ENCODE measurements at places on chromosomes 12 and 14.

- H3K27ac ChIP-seq, result no peak overlapping the region
- no peak overlapping the region for H3K4me3 ChIP-seq
- no peak for DNase-seq
- no peaks in the 10 kb centered on the region for H3K27me3 ChIP-seq
Measured at GRCh38 chr12:56713345-56713744, 11.8 kb downstream of the NACA start.

GRCh38 chr14:69535230-69535848, 39.3 kb downstream of the CCDC177 start:
- peaks cover 3% of the 10 kb centered on the region for H3K4me1 ChIP-seq
- no peaks in the 10 kb centered on the region for H3K36me3 ChIP-seq
- no peak overlapping the region for H3K4me3 ChIP-seq

- peak overlapping the region; percentile 92 for H3K27ac ChIP-seq
- H3K36me3 ChIP-seq, result no peaks in the 10 kb centered on the region
- no peak for DNase-seq
- H3K4me3 ChIP-seq, result no peak overlapping the region
- H3K4me1 ChIP-seq, result peaks cover 65% of the 10 kb centered on the region
Measured at GRCh38 chr14:89304972-89305703, 111.9 kb downstream of the FOXN3 start.

DNA sequence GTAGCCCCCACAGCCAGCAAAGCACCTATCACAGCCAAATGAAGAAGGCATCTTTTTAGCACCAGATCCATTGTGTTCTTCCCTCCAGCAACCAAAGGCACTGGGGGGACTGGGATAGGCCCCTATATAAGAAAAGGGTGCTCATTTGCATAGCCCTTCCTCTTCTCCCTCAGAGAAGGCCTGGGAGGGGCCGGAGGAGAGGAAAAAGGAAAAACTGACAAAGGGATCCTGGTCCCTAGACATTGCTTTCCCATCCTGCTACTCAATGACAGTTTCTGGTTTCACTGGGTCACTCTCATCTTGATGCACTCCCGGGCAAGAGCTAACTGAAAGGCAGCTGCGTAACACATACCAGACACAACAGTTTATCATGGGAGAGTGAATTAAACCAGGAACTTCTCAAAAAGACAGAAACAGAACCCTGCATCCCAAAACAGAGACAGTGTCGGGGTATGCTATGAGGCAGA, at the start of gene PMEL:
TSS of gene PMEL (minus strand) at position 102 of the 467 bp plus-strand sequence. CDS start at position 71, 31 bp downstream.
- no peaks in the 10 kb centered on the region for H3K36me3 ChIP-seq
- DNase-seq, result no peak
- no peaks in the 10 kb centered on the region for H3K27me3 ChIP-seq
- H3K27ac ChIP-seq, result peak within 1 kb of the TSS; percentile 87

- H3K4me3 ChIP-seq, result no peak overlapping the region
- no peaks in the 10 kb centered on the region for H3K27me3 ChIP-seq
- H3K27ac ChIP-seq, result no peak overlapping the region
- H3K36me3 ChIP-seq, result no peaks in the 10 kb centered on the region
- no peak for DNase-seq
Measured at GRCh38 chr12:71641390-71641789, 22.3 kb downstream of the ZFC3H1 start.

DNA sequence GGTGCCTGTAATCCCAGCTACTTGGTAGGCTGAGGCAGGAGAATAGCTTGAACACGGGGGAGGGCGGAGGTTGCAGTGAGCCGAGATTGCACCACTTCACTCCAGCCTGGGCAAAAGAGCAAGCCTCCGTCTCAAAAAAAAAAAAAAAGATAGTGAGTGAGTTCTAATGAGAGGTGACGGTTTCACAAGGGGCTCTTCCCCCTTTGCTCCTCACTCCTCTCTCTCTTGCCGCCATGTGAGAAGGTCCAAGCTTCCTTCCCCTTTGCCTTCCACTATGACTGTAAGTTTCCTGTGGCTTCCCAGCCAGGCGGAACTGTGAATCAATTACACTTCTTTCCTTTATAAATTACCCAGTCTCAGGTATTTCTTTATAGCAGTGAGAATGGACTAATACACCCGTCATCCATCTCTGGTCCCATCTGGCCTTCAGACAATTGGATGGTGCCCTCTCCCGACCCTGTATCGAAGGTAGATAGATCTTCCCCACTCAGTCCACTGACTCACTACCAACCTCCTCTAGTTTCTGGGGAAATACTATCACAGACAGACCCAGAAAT, 27.0 kb upstream of the RCOR1 start:
- no peak for DNase-seq
- H3K4me3 ChIP-seq, result no peak overlapping the region
- no peaks in the 10 kb centered on the region for H3K27me3 ChIP-seq
- H3K4me1 ChIP-seq, result no peaks in the 10 kb centered on the region

GRCh38 chr14:87935886-87936285, 57.1 kb downstream of the GALC start:
- H3K4me1 ChIP-seq, result no peaks in the 10 kb centered on the region
- H3K36me3 ChIP-seq, result no peaks in the 10 kb centered on the region
- no peak for DNase-seq

DNA sequence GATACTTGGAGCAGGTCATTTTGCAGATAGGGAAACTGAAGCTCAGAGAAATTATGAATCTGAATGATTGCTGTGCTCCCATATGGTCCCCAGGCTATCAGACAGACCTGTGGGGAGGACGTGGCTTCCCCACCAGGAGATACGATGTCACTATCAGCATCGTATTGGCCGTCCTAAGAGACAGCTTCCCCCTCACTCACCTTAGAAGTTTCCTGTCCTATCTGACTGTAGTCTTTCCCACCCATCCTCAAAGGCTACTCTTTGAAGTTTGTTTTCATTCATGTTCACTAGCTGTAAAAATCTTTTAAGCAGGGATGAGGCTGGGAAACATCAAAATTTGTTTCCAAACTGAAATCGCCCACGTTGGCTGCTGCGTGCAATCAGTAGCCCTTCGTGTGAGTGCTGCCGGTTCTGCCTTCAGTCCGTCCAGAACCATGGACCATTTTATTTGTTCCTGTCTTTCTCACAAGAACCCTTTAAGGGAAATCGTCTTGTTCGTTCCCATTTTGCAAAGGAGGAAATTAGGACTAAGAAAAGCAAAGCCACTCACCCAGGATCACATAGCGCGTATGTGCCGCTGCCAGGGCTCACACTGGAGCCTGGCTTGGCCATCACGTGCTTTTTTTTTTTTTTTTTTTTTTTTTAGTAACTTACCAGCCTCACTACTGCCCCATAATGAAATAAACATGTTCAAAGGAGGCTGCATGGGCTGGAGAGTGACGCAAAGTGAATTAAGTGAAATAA, 1.0 kb upstream of the KDM2B start:
- peak overlapping the region; percentile 74 for H3K4me3 ChIP-seq
- H3K27me3 ChIP-seq, result no peaks in the 10 kb centered on the region
- peak overlapping the region; percentile 86 for H3K27ac ChIP-seq
- no peaks in the 10 kb centered on the region for H3K36me3 ChIP-seq

DNA sequence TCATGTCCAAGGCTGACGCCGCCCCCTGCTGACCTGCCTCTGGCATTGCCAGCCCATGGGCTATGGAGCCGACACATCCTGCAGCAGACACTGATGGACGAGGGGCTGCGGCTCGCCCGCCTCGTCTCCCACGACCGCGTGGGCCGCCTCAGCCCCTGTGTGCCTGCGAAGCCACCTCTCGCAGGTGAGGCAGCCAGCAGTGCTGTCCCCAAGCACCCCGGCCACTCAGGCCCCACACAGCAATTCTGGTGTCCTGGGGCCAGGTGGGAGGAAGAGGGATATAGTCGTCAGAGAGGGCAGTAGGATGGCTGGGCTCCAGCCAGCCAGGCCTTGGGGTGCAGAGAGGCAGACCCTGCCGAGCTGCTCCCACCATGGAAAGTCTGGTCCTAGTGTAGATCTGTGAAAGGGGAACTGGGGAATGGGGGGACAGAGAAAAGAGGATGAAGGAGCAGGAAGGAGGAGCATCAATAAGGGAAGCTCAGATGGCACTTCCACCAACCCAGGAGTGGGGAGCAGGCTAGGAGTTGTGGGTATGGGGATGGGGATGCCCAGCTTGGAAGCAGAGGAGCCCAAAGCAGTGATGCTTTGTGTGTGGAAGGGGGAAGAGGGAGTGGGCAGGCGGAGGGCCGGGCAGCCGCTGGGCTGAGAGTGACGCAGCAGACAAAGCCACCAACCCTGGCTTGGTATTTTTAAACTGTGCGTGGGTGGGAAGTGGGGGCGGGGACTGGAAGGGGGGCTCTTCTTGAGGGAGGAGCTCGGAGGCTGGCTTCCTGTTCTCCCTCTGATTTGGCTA, 4.7 kb downstream of the NAB2 start:
- H3K27ac ChIP-seq, result peak overlapping the region; percentile 100
- peak; percentile 95 for DNase-seq
- no peaks in the 10 kb centered on the region for H3K27me3 ChIP-seq
- H3K4me3 ChIP-seq, result no peak overlapping the region
- peaks cover 74% of the 10 kb centered on the region for H3K4me1 ChIP-seq

- no peaks in the 10 kb centered on the region for H3K36me3 ChIP-seq
- H3K4me1 ChIP-seq, result no peaks in the 10 kb centered on the region
- no peak for DNase-seq
- H3K27ac ChIP-seq, result no peak overlapping the region
Measured at GRCh38 chr12:65756956-65757511, 67.2 kb upstream of the HMGA2 start.

DNA sequence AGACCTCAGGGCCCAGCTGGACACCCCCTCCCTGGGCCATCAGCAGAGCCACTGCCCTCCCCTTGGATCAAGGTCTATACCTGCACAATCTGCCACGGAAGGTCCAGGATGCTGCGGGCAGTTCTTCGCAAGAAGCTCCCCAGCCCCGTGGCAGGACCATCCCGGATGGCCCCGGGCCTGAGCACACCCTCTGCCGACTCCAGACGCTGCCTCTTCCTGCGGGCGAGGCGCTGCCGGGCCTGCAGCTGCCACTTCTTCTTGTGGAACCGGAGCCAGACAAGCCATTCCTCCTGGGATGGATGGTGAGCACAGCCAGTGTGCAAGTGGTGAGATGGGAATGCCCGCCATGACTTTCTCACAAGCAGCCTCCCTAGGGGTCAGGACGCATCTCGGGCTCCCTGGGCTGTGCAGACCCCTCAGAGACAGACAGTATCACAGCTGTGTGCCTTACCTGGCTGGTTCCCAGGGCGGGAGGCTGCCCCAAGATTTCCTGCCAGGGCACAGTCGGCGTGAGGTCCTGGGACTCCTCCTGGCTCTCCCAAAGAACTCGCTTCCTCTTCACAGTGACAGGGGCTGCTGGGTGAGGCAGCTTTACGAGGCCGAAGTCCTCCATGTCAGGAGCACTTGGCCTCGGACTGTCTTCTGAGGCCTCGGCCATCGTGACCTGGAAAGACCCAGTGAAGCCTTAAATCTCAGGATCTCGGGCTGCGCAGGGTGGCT, 30.8 kb downstream of the P2RX2 start:
- no peaks in the 10 kb centered on the region for H3K27me3 ChIP-seq
- no peaks in the 10 kb centered on the region for H3K36me3 ChIP-seq
- H3K4me3 ChIP-seq, result no peak overlapping the region
- no peak overlapping the region for H3K27ac ChIP-seq
- H3K4me1 ChIP-seq, result no peaks in the 10 kb centered on the region

DNA sequence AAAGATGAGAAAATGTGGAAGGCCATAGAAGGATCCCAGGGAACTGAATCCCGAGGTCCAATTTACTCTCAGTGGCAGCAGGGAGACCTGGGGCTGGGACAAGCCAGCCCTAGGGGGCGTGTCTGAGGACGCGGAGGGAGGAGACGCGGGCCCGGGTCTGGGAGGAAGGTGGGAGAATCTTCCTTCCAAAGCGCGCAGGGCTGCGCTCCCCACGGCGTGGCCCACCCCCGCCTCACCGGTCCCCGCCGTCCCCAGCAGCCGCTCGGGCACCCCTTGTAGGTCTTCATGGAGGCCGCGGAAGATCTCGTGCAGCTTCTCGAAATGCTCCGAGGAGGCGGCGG, 323 bp downstream of the VTI1B start:
- peak overlapping the region; percentile 99 for H3K27ac ChIP-seq
- no peaks in the 10 kb centered on the region for H3K36me3 ChIP-seq
- peak overlapping the region; percentile 97 for H3K4me3 ChIP-seq
- H3K27me3 ChIP-seq, result no peaks in the 10 kb centered on the region
- no peak for DNase-seq
- H3K4me1 ChIP-seq, result peaks cover 30% of the 10 kb centered on the region

DNA sequence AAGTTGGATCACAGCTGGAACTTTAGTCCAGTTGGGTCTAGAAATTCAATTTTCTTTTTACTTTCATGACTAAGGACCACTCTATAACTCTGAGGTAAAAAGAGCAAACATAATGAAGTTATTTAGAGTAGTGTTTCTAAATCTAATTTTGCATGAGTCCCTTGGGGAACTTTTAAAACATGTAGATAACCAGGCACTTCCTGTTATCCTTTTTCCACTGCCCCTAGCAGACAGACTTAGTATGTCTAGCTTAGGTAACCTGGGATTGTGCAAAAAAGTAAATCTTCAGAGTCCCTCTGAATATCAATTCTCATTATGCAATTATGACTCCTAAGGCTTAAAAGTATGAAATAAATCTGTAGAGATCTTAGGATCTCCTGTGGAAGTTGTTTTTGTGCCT, 371.2 kb downstream of the DIO2 start:
- H3K27me3 ChIP-seq, result no peaks in the 10 kb centered on the region
- H3K27ac ChIP-seq, result no peak overlapping the region
- H3K4me3 ChIP-seq, result no peak overlapping the region
- H3K36me3 ChIP-seq, result no peaks in the 10 kb centered on the region

- H3K4me3 ChIP-seq, result no peak overlapping the region
- no peaks in the 10 kb centered on the region for H3K27me3 ChIP-seq
- H3K4me1 ChIP-seq, result peaks cover 9% of the 10 kb centered on the region
- no peaks in the 10 kb centered on the region for H3K36me3 ChIP-seq
- H3K27ac ChIP-seq, result no peak overlapping the region
- no peak for DNase-seq
Measured at GRCh38 chr12:113133666-113134065, 1.9 kb downstream of the RASAL1 start.

- DNase-seq, result no peak
- peak overlapping the region; percentile 14 for H3K4me3 ChIP-seq
- no peaks in the 10 kb centered on the region for H3K36me3 ChIP-seq
- peak overlapping the region; percentile 39 for H3K27ac ChIP-seq
- peaks cover 18% of the 10 kb centered on the region for H3K4me1 ChIP-seq
Measured at GRCh38 chr12:57477710-57478681, 1.7 kb downstream of the ARHGAP9 start.

- H3K27me3 ChIP-seq, result no peaks in the 10 kb centered on the region
- H3K4me1 ChIP-seq, result peaks cover 9% of the 10 kb centered on the region
- no peak for DNase-seq
- peak overlapping the region; percentile 44 for H3K27ac ChIP-seq
- H3K36me3 ChIP-seq, result peaks cover 56% of the 10 kb centered on the region
Measured at GRCh38 chr12:122473543-122474323, 27.0 kb downstream of the ZCCHC8 start.

All from vagina (tissue), 2 donors.